Smooth muscle cell of the coronary artery (primary cell): ENCODE measurements at places on chromosomes 4 and X. TPM values are rescaled to one million over a fixed set of nuclear protein-coding genes. Genes with fewer than 3 reads are reported as not detected.

Gene FAM47A
- total RNA-seq = not detected in 2 replicates

Gene SERPINA7
- total RNA-seq = not detected in 2 replicates

Gene SMARCA5
- total RNA-seq = 20.4 and 29.8 TPM in 2 replicates

Gene KLB
- total RNA-seq = not detected in 2 replicates

Gene DSPP
- total RNA-seq = not detected in 2 replicates

Gene TCEAL1
- total RNA-seq = 14.2 and 16.1 TPM in 2 replicates

Gene PLXNA3
- total RNA-seq = 9.6 and 17.3 TPM in 2 replicates

Gene STK32B
- total RNA-seq = 0.30 and 1.6 TPM in 2 replicates
